Caki2 (cell line): ENCODE measurements at places on chromosomes 6 and 20.

- no peak for DNase-seq
Measured at GRCh38 chr6:37926661-37927060, 107.1 kb downstream of the ZFAND3 start.

- DNase-seq = no peak
Measured at GRCh38 chr6:5215799-5216198, 45.0 kb downstream of the LYRM4 start.

DNA sequence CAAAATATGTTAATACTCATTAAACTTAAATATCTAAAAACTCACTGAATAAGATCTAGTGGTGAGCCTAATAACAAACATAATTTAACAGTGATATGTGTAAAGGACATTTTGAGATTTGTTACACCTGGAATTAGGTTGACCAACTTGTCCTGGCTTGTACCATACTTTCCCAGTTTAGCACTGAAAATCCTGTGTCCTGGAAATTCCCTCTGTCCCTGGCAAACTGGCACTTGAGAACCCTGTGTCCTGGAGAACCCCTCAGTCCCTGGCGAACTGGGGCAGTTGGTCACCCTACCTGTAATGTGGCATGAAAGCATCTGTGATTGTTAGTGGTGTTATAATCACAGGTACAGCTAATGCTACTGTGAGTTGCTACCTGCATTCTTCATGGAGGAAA lies 6.9 kb upstream of the PRND start:
- no peak for DNase-seq

- no peak for DNase-seq
Measured at GRCh38 chr6:20252311-20252710, 40.0 kb upstream of the MBOAT1 start.

GRCh38 chr20:2814076-2814475 lies 711 bp upstream of the C20orf141 start:
- DNase-seq = no peak

DNA sequence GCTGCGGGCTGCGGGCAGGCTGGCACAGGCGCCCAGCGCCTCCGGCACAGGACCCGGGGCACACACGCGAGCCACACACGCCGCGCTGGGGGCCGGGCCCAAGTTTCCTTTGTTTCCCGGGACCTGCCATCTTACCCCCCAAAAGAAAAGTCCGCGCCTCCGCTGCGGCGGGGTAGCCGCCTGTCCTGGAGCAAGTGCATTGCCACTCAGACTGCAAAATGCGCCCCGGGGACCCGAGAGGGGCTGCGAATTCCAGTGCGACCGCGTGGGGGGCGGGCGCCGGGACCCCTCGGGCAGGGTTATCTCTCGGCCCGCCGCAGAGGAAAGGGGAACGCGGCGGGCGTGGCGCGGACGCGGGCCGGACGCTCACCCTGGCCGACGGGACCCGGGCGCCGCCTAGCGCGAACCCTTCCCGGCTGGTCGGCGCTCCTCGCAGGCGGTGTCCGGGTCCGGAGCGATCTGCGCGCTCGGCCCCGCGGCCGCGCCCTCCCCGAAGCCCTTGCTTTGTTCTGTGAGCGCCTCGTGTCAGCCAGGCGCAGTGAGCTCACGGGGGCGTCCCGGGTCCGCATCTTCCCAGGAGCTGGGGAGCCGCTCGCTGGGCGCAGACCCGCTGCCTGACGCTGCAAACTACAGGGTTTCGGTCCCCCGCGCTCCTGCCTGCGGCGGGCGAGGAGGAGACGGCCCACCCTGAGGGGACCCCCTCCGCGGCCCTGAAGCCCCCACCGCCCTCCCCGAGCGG lies 639 bp upstream of the CD24 start:
- peak; percentile 86 for DNase-seq

DNA sequence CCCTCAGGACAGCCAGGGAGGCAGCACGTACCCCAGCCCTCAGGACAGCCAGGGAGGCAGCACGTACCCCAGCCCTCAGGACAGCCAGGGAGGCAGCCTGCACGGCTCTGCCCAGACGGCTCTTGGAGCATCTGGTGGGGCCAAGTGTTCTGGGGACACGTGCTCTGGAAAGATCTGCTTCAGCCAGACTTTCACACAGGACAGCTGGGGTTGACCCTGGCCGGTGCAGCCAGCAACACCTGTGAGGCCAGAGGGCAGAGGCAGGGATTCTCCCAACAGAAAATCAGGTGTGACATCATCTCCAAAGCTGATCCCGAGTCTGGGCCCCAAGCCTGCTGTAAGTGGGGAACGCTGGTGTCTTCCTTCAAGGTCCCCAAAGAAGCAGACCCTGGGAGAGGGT lies 55.5 kb upstream of the SLCO4A1 start:
- no peak for DNase-seq

- no peak for DNase-seq
Measured at GRCh38 chr20:32634041-32634805, 39.5 kb downstream of the C20orf203 start.

DNA sequence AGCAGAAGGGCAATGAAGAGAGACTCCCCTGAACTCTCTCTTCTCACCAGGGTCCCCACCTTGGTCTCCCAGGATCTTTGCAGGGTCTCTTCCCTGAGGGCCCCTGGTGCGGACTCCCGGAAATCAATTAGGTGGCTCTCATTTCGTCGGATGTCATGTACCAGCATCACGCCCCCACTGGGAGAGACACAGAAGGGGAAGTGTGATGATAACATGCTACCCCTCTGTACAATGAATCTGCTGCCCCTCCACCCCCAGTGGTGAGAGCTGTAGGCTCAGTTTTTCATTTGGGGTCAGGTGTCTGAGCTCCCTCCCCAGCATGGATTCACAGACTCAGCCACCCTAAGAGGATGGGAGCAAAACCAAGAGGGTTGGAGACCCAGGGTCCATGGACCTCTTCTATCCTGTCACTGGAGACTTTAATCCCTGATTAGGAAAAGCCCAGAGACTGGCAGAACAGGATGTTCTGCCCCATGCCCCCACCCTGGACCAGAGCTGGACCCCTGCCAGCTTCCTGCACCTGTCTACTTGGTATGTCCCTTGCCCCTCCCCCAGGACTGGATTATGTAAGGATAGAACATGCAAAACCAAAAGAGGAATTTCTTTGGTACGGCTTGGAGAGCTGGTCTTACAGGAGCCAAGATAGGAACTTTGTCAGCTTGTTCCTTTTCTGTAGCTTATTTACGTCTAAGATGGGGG lies 11.1 kb downstream of the GGT7 start:
- DNase-seq = no peak

DNA sequence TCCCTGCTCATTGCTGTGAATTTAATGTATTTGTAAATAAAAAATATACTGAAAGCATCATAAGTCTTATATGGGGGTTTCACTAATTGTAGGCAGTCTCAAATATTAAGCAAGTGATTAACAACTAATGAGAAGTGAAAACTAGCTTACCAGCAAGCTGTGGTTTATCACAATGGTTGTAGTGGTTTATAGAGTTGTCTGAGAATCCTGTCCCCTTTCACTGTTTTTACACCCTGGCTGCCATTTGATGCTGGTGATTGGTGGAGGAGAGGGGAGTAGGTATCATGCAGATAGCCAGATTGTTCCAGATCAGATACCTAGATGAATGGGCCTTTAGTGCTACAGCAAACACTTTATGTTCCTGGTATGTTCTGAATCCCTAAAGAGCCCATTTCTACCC lies 6.0 kb downstream of the MKKS start:
- DNase-seq = no peak

- DNase-seq = no peak
Measured at GRCh38 chr20:18614244-18614643, 26.4 kb downstream of the DTD1 start.
